Hematopoietic multipotent progenitor cell treated with erythropoietin and hydrocortisone succinate and interleukin-3 and kit ligand, for 15 days (in vitro differentiated cells): ENCODE measurements at places on chromosomes 2 and 18.

GRCh38 chr18:23735021-23735464 lies 45.8 kb downstream of the LAMA3 start:
- no peak for DNase-seq

DNA sequence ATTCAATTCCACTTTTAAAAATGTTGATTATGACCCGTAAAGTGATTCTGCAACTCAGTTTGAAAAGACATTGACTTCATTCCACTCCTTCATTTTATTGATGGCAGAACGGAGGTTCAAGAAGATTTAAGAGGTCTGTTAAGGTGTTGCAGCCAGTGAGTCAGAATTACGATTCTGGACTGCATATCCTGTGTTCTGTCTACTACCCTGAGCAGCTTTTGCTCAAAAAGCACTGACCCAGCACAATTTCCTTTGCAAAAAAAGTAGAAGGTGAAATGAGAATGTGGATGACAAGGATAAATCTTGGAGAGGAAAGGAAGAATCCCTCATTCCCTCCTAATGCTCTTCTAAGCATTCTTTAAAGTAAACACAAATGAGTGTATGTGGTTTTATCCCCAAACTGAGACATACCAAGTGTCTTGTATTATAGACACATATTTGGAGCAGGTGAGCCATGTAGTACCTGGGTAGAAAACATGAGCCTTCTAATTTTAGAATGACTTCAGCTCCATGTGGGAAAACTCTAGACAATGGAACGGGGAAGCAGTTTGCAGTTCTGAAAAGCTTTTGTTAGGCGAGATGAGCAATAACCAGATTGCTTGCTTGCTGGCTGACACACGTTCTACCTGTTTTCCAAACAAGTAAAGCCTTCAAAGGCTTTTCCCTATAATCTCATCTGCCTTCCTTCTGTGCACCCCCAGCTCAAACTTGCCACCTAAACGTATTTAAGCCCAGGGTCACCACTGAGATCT lies 44.7 kb downstream of the TGFA start:
- no peak for DNase-seq

DNA sequence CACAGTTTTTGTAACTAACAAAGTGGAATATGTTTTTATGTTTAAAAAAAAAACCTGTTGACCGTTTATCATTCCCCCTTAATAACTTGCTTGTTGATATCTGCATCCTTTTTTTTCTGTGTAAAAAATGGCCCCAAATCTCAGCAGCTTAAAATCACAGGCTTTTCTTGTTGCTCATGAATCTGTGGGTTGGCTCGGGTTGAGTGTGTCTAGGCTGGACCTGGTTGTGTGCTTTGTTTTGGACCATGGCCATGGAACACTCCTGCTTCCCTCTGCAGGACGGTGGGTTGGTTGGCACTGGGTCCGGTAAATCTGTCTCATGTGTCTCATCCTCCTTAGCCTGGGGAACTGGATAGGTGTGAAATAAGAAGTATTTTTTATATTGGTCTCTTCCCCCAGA lies 139.0 kb upstream of the LINC00305 start:
- no peak for DNase-seq

DNA sequence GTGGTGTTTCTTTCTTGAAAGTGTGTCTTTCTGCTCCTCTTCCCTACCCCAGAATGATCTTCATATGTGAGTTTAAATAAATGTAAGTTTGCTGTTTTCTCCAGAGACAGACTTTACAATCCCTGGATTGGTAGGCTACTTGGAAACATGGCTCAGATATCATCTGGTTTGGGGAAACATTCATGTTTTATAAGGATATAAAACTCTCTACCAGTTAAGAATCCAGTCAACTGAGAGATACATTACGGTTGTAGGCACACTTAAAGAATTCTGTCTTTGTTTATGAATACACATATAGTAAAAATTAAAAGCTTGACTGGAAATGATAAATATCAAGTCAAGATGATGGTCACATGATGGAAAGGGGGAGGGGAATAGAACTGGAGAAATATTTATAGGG lies 739.3 kb downstream of the SLC4A3 start:
- no peak for DNase-seq

DNA sequence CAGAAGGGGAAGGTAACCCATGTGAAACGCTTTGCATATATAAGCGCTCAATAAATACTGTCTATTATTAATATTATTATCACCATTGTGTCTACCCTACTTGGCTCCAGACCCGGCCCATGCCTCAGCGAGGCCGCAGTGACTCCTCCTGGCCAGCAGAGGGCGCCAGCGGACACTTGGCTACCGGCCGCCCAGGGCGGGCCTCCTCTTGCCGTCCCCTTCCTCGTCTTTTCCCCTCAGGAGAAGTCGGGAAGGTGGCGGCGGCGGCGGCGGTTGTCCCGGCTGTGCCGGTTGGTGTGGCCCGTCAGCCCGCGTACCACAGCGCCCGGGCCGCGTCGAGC lies at the start of gene AGFG1:
Gene AGFG1 (plus strand): TSS at position 233 of the 341 bp plus-strand sequence. CDS start 266 bp downstream, outside the sequence.
- peak; percentile 83 for DNase-seq

- no peak for DNase-seq
Observed at GRCh38 chr2:191824398-191824797, 22.5 kb downstream of the CAVIN2 start.
